Cardiac septum (tissue), 1 donor: ENCODE measurements at places on chromosomes 11 and 22. TPM values are rescaled to one million over a fixed set of nuclear protein-coding genes. Genes with fewer than 3 reads are reported as not detected.

- DNase-seq, result no peak
Measured at GRCh38 chr11:28679795-28680468, 571.7 kb downstream of the METTL15 start.

GRCh38 chr11:129446572-129446971 is 70.9 kb downstream of the BARX2 start:
- no peak for DNase-seq

DNA sequence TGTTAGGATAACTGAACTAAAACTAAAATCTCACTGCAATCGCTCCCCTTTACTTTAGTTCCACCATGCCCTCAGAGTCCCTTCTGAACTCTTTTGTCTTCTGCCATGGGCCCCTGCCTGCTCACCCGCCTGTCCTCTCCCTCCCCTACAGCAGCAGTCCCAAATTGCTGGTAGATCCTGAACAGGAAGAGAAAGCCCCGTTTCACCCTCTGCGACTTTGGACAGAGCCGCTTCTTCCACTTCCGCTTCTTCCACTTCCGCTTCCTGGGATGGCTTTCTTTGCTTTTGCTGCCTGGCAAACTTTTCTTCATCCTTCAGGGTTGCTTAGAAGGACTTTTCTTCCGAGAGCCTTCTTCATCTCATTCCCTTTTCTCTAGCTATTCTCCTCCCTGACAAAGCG is 35.7 kb upstream of the TLCD5 start:
- no peak for DNase-seq

ALX4 gene
- total RNA-seq, result 0.05 TPM

GRCh38 chr11:27233654-27234042 is 129.4 kb downstream of the CCDC34 start:
- no peak for DNase-seq

GRCh38 chr22:20903093-20903492 is 14.1 kb upstream of the CRKL start:
- no peak for DNase-seq

OVOL1 gene
- total RNA-seq, result not detected

GRCh38 chr11:68974421-68975194 is 6.2 kb downstream of the MRGPRD start:
- no peak for DNase-seq

SLC22A25 gene
- total RNA-seq, result not detected

TIRAP gene
- 8.4 TPM for total RNA-seq

GRCh38 chr11:116403794-116404461 is 368.9 kb downstream of the BUD13 start:
- no peak for DNase-seq
